A549 treated with CORT108297 at 1 μM for 4 hours (cell line): ENCODE measurements at places on chromosomes 7 and 10. TPM values are rescaled to one million over a fixed set of nuclear protein-coding genes. Genes with fewer than 3 reads are reported as not detected.

The NXPH1 gene
- total RNA-seq = not detected in 5 replicates

The C10orf67 gene
- 0.05 to 0.17 TPM (median 0.06 TPM) in 5 replicates for total RNA-seq

The CALML5 gene
- total RNA-seq = not detected in 5 replicates

The KCNH2 gene
- total RNA-seq = 0.38 to 0.64 TPM (median 0.42 TPM) in 5 replicates

The HERC4 gene
- total RNA-seq = 40.0 to 62.4 TPM (median 46.8 TPM) in 5 replicates

The AMZ1 gene
- total RNA-seq = 0.02 to 0.06 TPM in 2 of 5 replicates, not detected in the others

The MDFIC gene
- total RNA-seq = 17.2 to 26.0 TPM (median 23.7 TPM) in 5 replicates

The LEP gene
- total RNA-seq = not detected in 5 replicates

The CYP2C18 gene
- 0.07 to 0.12 TPM (median 0.11 TPM) in 4 of 5 replicates, not detected in the other for total RNA-seq

The GRID2IP gene
- 0.02 TPM in 1 of 5 replicates, not detected in the others for total RNA-seq

The VENTX gene
- total RNA-seq = not detected in 5 replicates

The DYDC2 gene
- 0.05 to 0.07 TPM in 2 of 5 replicates, not detected in the others for total RNA-seq

The CYP3A7 gene
- 0.06 TPM in 1 of 5 replicates, not detected in the others for total RNA-seq

The ADAM22 gene
- total RNA-seq = 0.18 to 0.40 TPM (median 0.34 TPM) in 5 replicates

The LIPK gene
- not detected in 5 replicates for total RNA-seq

The TLX1 gene
- 0.05 to 0.06 TPM in 2 of 5 replicates, not detected in the others for total RNA-seq

The CDC123 gene
- total RNA-seq = 120 to 192 TPM (median 128 TPM) in 5 replicates

The UTF1 gene
- 0.07 to 0.10 TPM in 2 of 5 replicates, not detected in the others for total RNA-seq

The GATA3 gene
- 4.5 to 6.0 TPM (median 5.5 TPM) in 5 replicates for total RNA-seq

The ANKRD22 gene
- 0.27 to 0.54 TPM (median 0.34 TPM) in 5 replicates for total RNA-seq

The SH2D4B gene
- total RNA-seq = 0.03 to 0.07 TPM (median 0.05 TPM) in 3 of 5 replicates, not detected in the others

The COBL gene
- total RNA-seq = 4.2 to 4.6 TPM (median 4.5 TPM) in 5 replicates

The SDK1 gene
- total RNA-seq = 0.27 to 0.53 TPM (median 0.42 TPM) in 5 replicates

The GLI3 gene
- total RNA-seq = 0.07 to 0.42 TPM (median 0.13 TPM) in 5 replicates

The MCM10 gene
- total RNA-seq = 21.6 to 28.6 TPM (median 24.1 TPM) in 5 replicates

The NUDT1 gene
- total RNA-seq = 83.7 to 114 TPM (median 104 TPM) in 5 replicates

The MKX gene
- total RNA-seq = not detected in 5 replicates

The PDE6C gene
- total RNA-seq = not detected in 5 replicates

The IFIT1B gene
- total RNA-seq = not detected in 5 replicates

The LMBR1 gene
- 21.6 to 30.4 TPM (median 28.1 TPM) in 5 replicates for total RNA-seq

The PHKG1 gene
- 0.31 to 0.83 TPM (median 0.65 TPM) in 5 replicates for total RNA-seq

The NKX2-3 gene
- 0.06 to 0.11 TPM in 2 of 5 replicates, not detected in the others for total RNA-seq

The HOXA11 gene
- 0.54 to 0.79 TPM (median 0.77 TPM) in 5 replicates for total RNA-seq

The PDE1C gene
- 3.7 to 5.6 TPM (median 4.9 TPM) in 5 replicates for total RNA-seq

The SLC13A1 gene
- total RNA-seq = not detected in 5 replicates

The GBX1 gene
- 0.10 to 0.18 TPM in 2 of 5 replicates, not detected in the others for total RNA-seq

The LRRC61 gene
- total RNA-seq = 0.05 to 0.16 TPM (median 0.08 TPM) in 5 replicates

The FXYD4 gene
- total RNA-seq = not detected in 5 replicates

The VCL gene
- total RNA-seq = 93.3 to 148 TPM (median 126 TPM) in 5 replicates
